Inflammatory macrophage (primary cell): ENCODE measurements at places on chromosomes 4 and X.

- peak; percentile 43 for DNase-seq
Measured at GRCh38 chr4:75494563-75494962, 19.6 kb downstream of the RCHY1 start.

DNA sequence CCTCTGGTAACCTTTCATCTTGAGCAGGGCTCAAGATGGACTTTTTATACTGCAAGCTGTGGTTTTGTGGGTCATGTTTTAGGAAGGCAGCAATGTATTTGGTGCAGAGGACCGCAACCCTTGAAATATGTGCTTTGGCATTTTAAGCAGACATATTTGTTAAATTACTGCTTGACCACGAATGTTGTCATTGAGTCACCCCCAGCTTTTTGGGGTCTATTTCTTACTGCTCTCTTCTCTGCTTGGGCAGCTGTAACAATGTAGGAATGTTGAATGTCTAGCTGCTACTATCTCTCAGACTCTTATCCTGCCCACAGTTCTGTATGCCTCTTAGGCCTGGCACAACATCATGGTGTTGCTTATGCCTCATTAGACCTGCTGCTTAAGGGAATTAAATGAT, 6.0 kb downstream of the RBPJ start:
- DNase-seq: no peak

- DNase-seq: no peak
Measured at GRCh38 chr4:71709961-71710360, 73.9 kb downstream of the GC start.

GRCh38 chrX:112512509-112512908, 167.2 kb downstream of the LHFPL1 start:
- no peak for DNase-seq

GRCh38 chr4:167233685-167234315, 494 bp downstream of the SPOCK3 start:
- no peak for DNase-seq

GRCh38 chr4:176641237-176641636, 151.5 kb downstream of the VEGFC start:
- DNase-seq: no peak

GRCh38 chr4:16056681-16057385, 27.0 kb downstream of the PROM1 start:
- no peak for DNase-seq

DNA sequence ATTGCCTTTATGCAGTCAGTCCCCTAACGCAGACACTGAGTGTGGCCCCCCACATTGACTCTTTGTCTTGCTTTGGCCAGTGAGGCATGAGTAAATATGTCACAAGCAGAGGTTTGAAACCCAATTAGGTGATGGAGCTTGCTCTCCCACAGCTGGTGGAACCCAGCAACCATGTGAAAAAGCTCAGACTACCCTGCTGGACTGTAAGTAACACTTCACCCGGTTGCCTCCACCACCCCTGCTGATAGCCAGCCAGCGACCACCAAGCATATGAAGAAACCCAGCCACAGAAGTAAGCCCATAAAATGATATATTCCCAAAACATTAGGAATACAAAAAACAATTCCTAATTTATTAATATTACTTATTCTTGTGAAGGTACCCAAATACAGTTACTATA, 21.6 kb upstream of the PDCL2 start:
- no peak for DNase-seq

DNA sequence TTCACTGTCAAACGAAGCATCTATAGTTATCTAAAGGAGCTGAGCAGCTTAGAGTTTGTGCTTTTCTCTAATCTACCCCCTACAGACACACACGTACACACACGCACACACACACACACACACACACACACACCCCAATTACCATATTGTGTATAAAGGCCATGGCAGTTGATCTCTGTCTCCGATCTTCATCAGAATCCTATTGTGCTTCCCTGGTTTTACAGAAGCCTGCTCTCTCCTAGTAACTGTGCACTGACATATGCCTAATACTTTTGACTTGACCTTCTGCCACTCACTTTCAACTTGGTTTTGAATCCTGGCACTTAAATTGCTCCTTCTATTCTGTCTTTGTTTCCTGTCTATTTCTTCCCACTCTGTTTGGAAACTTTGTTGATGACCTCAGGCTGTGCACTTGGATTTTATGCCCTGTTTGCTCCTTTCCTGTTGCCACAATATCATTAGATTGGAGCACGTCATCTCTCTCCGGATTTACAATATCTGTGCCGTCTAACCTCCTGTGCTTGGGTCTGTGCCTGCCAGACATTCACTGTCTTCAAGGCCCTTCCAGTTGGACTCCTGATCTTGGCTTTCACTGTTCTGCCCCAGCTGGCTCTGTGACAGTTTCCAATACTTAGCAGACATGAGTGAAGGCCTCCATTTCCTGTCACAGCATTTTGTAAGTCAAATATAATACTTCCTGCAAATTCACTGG, 928.1 kb downstream of the FAT4 start:
- no peak for DNase-seq

DNA sequence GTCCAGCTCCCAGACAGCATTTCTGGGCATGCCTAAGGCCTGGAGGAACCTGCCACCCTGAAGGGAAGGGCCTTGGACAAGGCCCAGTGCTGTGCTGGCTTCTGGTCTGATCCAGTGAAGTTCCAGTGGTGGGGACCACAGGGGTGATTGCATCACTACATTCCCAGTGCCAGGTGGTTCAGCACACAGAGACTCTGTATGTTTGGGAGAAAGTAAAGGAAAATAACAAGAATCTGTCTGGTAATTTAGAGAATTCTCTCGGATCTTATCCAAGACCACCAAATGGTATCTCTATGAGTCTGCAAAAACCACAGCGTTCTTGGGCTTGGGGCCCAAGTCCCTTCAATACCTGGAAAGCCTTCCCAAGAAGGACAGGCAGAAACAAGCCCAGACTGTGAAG, 131.8 kb upstream of the MAD2L1 start:
- no peak for DNase-seq

GRCh38 chr4:145613566-145614232, 5.5 kb upstream of the MMAA start:
- DNase-seq: peak; percentile 87

DNA sequence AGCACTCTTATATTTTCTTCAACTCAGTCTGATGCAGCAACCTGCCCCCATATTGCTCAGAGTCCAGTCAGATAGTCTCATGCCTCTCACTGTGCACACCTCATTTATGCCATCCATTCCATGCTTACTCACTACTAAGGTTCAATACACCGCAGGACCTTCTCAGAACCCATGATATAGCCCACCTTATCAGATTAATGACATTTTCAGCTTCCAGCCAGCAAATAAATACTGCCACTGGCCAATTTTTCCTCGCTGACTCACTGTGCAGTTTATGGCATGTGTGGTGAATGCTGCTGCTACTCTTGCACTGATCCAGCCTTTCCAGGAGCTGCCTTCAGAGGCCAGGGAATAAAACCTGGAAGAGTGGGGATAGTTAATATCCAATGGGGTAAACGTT, 380.6 kb upstream of the SPOCK3 start:
- no peak for DNase-seq

DNA sequence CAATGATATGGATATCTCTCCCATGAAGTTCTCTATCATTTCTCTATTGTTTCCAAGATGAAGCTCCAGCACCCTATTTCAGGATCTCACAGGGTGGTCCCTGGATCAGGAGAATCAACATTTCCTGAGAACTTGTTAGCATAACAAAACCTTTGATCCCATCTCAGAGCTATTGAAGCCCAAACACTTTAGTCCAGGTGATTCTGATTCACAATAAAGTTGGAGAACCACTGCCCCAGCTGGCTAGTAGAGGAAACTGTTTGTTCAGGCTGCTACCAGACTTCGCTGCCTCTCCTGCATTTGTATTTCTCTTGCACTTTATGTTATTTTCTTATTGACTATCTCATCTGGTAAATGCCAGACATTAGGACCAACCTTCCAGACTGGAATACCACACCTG, 65.4 kb downstream of the CEP44 start:
- DNase-seq: no peak

GRCh38 chr4:139221687-139222086, 44.7 kb upstream of the ELF2 start:
- DNase-seq: no peak

- DNase-seq: no peak
Measured at GRCh38 chr4:10140866-10141759, 24.5 kb upstream of the WDR1 start.

DNA sequence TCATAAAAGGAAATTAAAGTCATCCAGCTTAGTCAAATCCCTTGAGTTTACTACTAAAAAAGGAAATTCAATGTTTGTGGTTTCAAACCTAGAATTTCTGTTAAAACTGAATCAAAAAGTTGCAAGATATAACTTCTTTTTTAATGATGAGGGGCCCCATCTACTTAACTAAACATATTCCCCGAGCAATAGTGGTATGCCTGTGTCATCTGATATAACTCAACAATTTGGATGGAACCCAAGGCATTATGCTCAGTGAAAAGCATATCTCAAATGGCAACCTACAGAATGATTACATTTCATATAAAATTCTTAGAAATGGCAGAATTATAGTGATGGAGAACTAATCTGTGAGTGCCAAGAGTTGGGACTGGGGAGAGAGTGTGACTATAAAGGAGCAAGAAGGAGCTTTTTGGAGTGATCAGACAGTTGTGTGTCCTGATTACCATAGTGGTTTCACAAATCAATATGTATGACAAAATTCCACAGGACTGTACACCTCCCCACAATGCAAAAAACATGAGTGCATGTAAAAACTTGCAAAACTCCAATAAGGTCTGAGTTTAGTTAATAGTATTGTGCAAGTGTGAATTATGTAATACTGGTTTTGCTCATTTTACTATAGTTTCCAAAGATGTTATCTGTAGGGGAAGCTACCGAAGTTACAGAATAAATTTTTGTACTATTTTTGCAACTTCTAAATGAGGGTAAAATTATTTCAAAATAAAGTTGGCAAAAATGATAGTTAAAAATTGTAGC, 323.2 kb downstream of the ARHGAP24 start:
- DNase-seq: peak; percentile 93

GRCh38 chr4:38623260-38623659, 40.7 kb upstream of the KLF3 start:
- no peak for DNase-seq

GRCh38 chr4:154189346-154189745, 302.3 kb downstream of the DCHS2 start:
- DNase-seq: no peak

DNA sequence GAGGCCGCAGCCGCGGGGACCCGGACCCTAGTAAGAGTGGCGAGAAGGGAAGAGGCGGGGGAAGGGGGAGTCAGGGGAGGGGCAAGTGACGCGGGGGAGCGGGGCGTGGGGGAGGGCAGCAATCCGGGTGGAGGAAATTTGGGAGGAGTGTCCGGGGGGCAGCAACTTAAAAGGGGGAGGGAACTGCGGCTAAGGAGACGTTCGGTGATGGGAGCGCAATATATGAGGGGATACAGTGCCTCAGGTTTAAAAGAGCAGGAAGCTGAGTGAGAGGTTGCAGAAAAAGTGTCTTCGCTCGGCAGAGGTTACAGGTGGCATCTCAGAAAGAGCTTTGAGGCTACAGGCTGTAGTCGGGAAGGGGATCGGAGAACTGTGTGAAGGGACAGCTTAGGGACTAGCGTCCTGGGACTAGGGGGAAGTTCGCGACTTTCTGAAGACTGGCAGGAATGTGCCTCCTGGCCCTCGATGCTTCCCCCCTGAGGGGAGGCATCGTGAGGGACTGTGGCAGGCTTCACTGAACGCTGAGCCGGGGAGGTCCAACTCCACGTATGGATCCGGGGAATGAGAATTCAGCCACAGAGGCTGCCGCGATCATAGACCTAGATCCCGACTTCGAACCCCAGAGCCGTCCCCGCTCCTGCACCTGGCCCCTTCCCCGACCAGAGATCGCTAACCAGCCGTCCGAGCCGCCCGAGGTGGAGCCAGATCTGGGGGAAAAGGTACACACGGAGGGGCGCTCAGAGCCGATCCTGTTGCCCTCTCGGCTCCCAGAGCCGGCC, 519 bp downstream of the FOXO4 start:
- no peak for DNase-seq

DNA sequence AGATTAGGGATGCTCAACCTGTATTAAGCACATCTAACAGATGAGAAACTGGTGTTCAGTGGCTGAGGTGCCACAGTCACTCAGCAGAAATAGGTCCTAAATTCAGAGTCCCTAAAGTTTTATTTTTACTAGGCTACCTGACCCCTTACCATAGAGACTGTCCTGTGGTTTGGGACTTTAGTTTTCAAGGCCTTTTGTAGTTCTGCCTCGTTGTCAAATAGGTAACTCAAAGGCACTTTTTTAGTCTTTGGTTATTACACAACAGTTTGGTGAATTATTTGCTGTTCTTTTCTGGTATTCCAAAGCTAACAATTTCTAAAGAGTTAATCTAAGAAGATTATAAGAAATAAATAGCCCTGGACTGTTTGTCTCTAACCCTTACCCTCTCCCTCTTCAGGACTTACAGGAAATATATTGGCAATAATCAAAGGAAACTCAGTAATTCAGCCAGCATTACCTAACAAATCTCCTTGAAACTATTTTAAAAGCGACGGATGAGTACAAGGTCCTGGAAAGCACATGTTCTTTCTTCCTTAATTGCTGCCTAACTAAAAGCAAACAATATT, 12.8 kb upstream of the SERTM2 start:
- no peak for DNase-seq

DNA sequence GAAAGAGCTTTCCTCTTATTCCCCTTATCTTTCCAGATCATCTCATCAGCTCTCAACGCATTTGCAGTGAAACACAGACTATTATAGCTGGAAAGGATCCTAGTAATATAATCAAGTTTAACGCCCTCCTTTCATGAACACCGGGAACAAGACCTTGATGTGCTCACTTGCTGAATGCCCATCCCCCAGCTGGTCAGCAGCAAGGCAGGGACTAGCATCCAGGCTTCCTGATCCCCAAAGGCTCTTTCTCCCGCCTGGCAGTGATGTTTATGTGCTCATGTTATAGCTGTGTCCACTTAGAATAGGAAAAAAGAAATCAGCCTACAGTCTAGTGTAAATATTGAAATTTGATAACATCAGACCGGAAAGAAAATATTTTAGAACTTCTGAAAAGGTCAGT, 24.6 kb downstream of the GPC4 start:
- no peak for DNase-seq

DNA sequence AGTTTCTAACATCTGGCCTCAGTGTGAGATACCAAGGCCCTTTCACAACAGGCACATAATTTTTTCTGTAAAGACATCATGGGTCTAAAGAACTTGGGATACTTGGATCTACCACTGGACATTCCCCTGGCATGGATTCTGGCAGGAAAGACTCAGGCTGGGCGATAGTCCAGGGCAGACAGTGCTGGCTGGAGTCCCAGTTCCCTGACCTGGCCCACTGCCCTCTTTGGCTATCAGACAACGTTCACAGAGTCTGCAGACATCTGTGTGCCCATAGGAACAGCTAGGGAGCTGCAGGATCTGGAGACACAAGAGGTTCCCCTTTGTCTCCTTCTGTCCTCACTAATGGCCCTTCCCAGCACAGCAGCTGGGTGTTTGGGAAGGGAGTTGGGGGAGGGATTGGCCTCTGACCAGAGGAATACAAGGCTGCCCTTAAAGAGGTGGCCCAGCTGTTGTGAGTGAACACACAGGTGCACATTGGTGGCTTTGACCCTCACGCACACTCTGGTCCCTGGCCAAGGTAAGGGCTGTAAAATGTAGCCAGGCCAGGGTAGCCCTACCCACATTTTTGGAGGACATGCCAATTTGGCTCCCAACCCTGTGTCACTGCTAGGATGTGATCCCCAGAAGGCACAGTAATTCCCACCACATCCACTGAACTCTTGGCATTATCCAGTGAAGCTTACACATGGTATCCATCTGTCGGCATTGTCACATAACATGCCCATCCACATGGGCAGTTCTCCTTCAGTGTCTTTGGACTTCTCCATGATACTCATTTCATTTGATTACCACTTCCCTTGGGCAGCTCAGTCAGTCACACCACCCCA, 72.3 kb downstream of the SOX3 start:
- DNase-seq: no peak
